ENCODE measurements at places on chromosomes 12 and 14.

DNA sequence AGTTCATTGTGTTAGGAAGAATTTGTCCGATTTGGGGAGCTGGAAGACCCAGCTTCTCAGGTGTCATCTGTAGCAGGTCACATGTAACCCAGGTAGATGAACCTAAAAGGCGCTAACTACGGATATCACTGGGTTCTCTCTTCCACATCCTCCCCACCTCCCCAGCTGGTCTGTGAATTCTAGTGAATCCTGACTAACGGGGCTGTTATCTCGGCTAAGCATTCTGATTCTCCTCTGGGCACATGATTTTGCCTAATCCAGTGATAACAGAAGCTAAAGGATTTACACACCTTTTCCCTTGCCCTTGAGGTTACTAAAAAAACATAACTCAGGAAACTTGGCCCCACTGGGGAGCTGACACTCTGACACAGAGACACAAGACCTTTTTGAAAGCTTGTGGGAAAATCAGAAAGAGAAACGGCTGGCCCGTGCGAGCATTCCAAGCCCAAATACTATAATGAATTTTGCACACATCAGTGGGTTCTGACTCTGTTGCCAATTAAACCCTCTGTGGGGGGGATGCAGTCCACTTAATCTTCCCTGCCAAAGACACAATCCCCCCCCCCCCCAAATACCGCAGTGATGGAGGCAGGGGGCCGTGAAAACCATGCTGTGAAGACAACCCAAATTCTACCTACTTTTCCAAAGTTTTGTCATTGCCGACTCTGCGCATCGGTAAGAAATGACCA is 81.0 kb upstream of the FZD10 start:
- no peak for DNase-seq

DNA sequence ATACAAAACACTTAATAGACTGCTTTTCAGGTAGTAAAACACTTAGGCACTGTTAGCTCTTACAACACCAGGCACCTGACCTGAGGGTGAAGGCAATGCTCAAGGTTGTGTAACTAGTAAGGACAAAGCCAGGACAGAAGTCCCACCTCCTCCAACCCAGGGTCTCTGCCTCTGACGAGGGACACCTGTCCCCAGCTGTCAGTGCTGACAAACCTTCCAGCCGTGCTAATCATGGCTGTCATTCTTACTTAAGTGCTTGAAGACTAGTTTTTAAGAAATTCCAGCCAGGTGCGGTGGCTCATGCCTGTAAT is 62.5 kb upstream of the MAX start:
- no peak for DNase-seq

GRCh38 chr14:50510157-50510556 is 22.2 kb downstream of the MAP4K5 start:
- DNase-seq, result no peak

DNA sequence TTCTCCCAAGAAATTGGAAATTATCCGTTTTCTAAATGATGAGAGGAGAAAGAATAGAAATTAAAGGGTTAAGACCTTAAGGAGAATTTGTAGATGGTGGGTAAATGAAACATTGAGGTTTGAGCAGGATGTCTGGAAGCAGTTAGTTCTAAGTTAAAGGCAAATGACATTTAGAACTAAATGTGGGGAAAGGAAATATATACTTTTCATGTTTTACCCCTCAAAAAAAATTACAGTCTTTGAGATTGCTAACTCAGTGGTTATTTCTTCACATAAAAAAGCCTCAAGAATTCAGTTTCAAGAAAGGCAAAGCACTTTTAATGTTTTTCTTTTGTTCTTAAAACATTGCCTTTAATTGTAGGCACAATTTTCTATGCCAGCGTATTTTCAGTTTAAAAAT is 114.0 kb downstream of the PLEKHA5 start:
- no peak for DNase-seq

GRCh38 chr12:123056053-123056452 is 75.6 kb downstream of the ARL6IP4 start:
- no peak for DNase-seq

DNA sequence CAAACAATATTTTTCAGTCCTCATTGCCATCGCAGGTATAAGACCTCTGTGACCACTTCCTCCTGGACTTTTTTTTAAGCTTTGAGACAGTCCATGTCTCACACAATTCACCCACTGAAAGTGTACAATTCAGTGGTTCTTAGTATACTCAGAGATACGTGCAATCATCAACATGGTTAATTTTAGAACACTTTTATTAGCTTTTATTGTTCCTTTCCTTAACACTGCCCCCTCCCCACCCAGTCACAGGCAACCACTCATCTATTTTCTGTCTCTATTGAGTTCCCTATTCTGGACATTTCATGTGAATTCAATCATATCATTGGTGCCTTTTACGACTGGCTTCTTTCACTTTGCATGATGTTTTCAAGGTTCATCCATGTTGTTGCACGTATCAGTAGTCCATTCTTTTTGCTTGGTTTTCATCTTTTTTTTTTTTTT is 16.2 kb downstream of the NCKAP5L start:
- DNase-seq, result no peak

- no peak for DNase-seq
Observed at GRCh38 chr12:125512541-125513298, 447.5 kb downstream of the AACS start.

DNA sequence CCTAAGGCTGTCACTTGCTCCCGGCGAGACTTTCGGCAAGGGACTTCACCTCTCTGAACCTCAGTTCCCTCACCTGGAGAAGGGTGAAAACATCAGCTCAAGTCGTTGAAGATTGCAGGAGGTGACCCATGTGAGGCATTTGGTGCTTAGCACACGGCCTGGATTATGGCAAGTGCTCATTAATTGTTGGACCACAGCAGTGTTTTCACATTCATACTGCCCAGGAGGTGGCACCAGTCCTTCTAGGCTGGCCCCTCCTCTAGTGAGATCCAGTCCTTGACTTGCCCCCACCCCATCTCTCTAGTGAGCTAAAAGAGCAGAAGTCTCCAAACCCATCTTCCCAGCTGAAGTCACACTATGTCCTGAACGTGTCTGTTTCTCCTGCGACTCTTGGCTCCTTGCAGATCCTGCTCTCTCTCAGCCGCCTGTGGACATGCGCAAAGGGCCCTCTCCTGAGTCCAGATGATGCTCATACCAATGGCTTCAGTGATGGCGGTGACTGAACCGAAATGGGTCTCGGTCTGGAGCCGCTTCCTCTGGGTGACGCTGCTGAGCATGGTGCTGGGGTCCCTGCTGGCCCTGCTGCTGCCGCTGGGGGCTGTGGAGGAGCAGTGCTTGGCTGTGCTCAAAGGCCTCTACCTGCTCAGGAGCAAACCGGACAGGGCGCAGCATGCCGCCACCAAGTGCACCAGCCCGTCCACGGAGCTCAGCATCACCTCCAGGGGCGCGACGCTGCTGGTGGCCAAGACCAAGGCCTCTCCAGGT is 1.6 kb downstream of the FICD start:
- no peak for DNase-seq

GRCh38 chr12:60173224-60174170 is 577.7 kb downstream of the SLC16A7 start:
- no peak for DNase-seq
